Effector CD4-positive, alpha-beta T cell (primary cell): ENCODE measurements at places on chromosomes 1 and 21.

- no peak for DNase-seq
These were observed 14.1 kb upstream of the FAAH start for GRCh38 chr1:46379996-46380395.

- DNase-seq, result no peak
These were observed 22.3 kb upstream of the SPSB1 start for GRCh38 chr1:9270290-9270883.

GRCh38 chr1:86502721-86503405 lies 34.1 kb downstream of the CLCA1 start:
- no peak for DNase-seq

DNA sequence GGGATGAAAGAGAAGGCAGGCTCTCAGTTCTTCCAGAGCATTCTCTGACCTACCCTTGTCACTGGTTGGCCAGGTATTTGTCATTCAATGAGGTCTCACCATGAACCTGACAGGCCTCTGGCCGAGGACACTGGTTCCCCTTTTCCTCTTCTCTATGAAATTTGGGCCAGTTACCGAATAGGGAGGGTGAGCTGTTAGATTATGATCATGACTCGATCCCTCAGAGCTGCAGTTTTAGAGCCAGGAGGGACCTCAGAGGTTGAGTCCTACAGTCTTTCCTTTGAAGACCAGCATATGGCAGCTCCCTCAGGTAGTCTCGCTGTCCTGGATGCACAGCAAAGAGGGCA lies 29.5 kb upstream of the CLSTN1 start:
- no peak for DNase-seq

DNA sequence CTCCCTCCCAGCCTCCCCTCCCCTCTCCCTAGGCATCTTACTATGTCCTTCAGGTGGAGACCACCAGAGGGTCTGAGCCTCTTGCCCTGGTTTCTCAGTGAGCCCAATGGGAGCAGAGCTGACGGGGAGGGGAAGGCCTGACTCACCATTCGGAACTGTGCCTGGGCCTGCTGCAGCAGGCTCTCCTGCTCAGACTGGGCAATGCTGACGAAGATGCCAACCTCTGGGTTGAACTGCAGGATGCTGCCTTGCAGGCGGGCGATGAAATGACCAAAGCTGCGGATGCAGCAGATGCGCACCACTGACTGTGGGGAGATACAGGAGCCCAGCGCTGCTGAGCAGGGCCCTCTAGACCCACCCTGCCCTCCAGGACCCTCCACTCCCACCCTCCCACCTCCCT lies 11.0 kb upstream of the PAQR6 start:
- no peak for DNase-seq

DNA sequence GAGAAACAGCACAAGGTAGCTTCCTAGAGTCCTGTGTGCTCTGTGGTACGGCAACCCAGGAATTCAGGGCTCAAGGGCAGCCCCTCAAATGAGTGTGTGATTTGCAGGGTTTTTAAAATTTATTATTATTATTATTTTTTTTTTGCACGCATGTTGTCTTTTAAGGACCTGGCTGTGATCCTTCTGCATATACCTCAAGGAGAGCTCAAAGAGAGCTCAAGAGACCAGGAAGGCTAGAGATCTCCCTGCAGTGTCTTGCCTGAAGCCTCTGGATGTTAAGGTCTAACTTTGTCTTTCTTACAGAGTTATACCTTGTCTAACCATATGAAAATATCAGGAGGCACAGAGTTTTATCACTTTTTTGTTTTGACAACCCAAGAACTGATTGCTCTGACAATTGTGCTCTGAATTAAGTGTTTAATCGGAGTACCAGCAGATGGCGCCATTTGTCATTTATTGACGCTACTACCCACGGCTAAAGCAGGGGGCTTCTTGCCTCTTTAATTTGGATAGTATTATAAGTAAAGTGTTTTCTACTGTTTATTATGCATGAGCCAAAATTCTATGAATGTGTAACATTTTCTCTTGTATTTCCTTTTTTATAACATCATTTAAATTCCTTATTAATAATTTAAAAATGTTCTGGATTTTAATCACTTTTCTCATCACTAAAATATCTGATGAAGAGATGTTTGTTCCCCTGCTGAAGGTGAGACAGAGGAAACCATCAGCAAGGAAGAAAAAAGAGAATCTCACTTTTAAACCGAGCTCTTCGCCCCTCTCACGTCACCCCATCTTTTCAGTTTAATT lies 35.8 kb upstream of the LMO4 start:
- DNase-seq, result peak; percentile 58

DNA sequence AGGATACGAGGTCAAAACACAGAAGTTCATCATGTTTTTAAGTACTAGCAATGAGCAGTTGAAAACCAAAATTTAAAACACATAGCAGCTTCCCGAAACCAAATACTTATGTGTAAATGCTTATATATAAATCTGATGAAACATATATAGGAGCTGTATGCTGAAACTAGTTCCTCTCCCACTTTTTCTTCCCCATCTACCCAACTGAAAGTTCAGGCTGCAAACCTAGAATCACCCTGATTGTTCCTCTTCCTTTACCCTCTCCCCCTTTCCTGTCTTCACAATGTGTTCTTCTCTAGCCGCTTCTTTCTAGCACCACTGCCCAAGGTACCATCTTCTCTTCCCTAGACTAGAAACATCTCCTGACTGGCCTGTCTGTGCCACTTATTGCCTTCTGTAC lies 90.6 kb downstream of the ST3GAL3 start:
- no peak for DNase-seq
